ENCODE measurements at places on chromosomes 6 and 20. TPM values are rescaled to one million over a fixed set of nuclear protein-coding genes. Genes with fewer than 3 reads are reported as not detected.

PRICKLE4 gene
- total RNA-seq: not detected

CENPB gene
- total RNA-seq: 55.4 TPM

DNA sequence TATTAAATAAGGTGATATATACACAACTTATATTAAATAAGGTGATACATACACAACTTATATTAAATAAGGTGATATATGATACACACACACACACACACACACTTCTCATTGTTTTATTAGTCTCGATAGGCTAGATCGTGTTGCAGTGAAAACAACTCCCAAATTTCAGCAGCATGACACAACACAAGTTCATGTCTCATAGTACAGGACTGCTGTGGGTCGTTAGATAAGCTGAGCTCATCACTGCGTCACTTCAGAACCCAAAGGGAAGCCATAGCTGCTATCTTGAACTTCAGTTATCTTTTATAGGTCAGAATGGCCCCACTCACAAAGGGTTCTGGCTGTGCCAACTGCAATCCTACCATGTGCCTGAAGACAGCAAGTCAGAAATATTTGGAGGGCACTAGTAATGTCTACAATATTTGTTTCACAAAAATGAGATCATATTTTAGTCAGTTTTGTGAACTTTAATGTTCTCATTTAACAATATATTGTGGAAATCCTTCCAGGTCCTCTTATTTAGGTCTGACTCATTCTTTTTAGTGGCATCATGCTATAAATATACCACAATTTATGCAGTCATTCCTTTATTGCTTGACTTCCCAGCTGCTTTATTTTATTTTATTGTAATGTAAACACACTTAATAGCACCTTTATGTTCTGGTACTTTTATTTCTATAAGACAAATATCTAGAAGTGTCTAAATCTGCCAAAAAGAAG lies 290.2 kb downstream of the PHACTR1 start:
- H3K4me3 ChIP-seq: no peak overlapping the region
- no peak for DNase-seq
- H3K27ac ChIP-seq: no peak overlapping the region
- H3K36me3 ChIP-seq: no peaks in the 10 kb centered on the region

GRCh38 chr6:107495196-107495643 lies 5.3 kb downstream of the SOBP start:
- H3K36me3 ChIP-seq: no peaks in the 10 kb centered on the region
- H3K4me1 ChIP-seq: peaks cover 12% of the 10 kb centered on the region
- no peak overlapping the region for H3K4me3 ChIP-seq
- DNase-seq: no peak

DNA sequence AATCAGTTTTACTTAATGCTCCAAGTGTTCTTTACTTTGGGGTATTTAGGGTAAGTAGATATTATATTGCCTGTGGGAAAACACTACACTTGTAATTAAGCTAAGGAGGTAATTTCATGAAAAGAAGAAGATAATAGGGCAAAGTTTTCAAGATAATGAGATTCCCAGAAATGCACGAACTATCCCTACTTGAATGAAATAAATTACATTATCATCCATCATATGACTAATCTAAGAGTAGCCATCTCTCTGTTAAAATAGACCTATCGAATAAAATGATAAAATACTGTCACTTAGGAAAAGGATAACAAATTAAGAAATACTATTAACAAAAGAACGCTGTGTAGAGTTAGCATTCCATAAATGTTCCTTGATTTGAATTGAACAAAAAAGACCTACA lies 135.1 kb upstream of the HDAC2 start:
- no peak overlapping the region for H3K4me3 ChIP-seq
- H3K27me3 ChIP-seq: no peaks in the 10 kb centered on the region
- no peaks in the 10 kb centered on the region for H3K36me3 ChIP-seq
- no peaks in the 10 kb centered on the region for H3K4me1 ChIP-seq

GRCh38 chr6:31528307-31528777 lies 420 bp upstream of the MCCD1 start:
- no peak for DNase-seq
- peaks cover 38% of the 10 kb centered on the region for H3K36me3 ChIP-seq
- no peaks in the 10 kb centered on the region for H3K4me1 ChIP-seq
- H3K27ac ChIP-seq: no peak overlapping the region
- H3K27me3 ChIP-seq: no peaks in the 10 kb centered on the region
- H3K4me3 ChIP-seq: no peak overlapping the region

DNA sequence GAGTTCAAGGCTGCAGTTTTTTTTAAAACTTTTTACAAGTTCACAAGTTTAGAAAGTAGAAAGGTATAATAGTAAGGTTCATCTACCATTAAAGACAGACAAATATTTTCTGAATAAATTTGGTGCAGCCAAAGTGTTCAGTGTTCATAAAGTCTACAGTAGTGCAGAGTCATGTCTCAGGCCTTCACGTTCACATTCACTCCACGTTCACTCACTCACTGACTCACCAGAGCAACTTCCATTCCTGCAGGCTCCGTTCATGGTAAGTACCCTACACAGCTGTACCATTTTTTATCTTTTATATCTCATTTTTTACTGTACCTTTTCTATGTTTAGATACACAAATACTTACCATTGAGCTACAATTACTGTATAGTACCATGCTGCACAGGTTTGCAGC lies 67.6 kb downstream of the B4GALT5 start:
- peaks cover 54% of the 10 kb centered on the region for H3K36me3 ChIP-seq
- H3K27ac ChIP-seq: no peak overlapping the region
- peaks cover 11% of the 10 kb centered on the region for H3K4me1 ChIP-seq
- DNase-seq: no peak

DNA sequence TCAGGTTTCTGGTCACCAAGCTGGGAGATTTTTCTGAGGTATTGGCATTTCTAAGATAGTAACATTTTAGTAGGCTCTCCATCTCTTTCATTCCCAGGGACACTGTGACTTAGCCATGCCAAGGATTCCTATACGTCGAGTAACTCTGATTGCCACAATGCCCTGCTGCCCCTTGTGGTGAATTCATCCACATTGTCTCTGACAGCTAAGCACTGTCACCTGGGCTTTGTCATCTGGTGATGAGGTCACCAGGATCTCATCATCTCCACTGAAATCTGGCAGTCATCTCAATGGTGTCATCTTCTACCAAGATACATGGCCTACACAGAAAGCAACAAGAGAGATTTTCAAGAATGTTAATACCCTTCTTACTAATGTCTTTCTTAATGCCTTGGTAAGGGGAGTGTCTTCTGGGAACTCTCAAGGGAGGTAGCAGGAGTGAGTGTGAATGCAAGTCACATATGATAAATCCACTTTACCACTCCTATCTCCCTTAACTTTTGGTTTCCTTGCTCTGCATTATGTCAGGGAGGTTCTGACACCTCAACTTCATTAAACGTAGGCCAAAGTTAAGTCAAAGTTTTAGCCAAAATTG lies 246.7 kb downstream of the CD109 start:
- no peak overlapping the region for H3K4me3 ChIP-seq
- H3K4me1 ChIP-seq: no peaks in the 10 kb centered on the region
- no peaks in the 10 kb centered on the region for H3K36me3 ChIP-seq
- no peak overlapping the region for H3K27ac ChIP-seq

All from natural killer cell (primary cell).